ENCODE measurements at places on chromosomes 13 and 19. TPM values are rescaled to one million over a fixed set of nuclear protein-coding genes. Genes with fewer than 3 reads are reported as not detected.

- no peak for DNase-seq
Observed at GRCh38 chr13:50283017-50283416, 267.8 kb downstream of the KCNRG start.

GRCh38 chr19:14507704-14508542, 10.3 kb downstream of the DNAJB1 start:
- DNase-seq: no peak

DNA sequence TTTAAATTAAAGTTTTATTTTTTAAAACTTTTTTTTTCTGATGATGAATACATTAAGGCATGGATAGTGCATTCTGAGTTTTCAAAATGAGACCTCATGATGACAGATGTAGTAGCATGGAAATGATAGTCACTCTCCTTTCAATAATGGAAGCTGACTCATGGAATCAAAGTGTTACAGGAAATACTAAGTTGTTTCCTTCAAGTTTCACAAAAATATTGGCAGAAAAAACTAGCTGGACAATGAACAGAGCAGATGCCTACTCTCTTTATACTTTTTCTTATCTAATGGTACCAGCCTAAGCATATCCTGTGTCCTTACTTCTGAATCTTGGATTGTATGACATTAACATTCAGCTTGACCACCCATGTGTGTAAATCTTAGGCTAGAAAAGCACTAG, 1337.3 kb downstream of the PCDH9 start:
- no peak for DNase-seq

DNA sequence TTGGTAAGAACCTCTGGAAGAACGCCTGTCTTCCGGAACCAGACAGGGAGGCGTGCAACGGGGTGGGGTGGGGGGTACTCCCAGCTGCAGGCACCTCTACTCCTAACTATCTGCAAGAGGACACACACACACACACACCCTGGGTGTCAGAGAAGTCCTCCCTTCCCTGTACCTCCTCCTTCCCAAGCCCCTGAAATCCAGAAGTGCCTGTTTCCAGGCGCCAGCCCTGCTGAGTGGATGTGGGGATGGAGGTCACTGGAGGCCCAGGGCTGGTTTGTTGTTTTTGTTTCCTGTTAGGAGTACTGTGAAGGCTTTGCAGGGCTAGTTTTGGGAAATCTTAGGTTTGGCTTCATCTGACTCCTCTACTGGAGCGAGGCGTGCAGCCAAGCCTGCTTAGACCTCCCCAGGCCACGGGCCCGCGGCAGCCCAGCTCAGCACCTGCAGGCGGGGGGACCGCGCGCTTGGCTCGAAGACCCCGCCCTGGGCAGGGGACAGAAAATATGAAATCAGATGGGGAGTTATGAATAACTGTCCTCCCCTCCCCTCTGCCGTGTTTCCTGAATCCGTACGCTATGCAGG, 36.4 kb downstream of the SOX1 start:
- DNase-seq: no peak

- DNase-seq: no peak
Observed at GRCh38 chr19:10227026-10227971, 3.8 kb downstream of the S1PR2 start.

DNA sequence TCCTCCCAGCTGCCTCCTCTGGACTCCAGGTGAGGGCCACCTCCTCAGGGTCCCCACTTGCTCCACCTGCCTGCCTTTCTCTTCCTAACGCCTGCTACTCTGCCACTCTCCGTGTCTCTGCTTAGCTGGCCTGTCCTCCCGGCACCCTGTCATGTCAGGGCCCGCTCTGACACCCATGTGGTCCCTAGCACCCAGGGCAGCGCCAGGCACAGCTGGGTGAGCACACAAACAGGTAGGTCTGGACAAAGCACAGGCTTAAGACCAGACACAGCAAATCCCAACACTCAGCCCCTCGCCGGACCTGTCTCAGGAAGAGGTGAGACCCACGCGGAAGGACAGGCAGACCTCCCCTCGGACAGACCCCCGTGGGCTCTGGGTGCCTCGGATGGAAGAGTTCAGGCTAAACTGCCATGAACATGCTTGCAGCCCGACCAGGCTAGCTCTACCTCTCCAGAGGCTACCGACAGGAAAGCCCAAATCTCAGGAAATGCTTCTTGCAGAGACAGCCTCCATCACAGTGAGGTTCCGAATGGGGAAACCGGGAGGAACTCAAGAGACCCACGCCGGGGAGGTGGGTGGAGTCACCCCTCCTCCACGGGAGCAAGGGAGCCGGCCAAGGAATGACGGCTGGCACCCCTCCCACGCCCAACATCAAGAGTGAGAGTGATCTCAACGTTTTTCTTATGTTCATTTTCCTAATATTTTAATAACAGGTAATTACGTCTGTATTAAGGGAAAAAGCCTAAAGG, 12.5 kb downstream of the ZNF787 start:
- DNase-seq: no peak

DNA sequence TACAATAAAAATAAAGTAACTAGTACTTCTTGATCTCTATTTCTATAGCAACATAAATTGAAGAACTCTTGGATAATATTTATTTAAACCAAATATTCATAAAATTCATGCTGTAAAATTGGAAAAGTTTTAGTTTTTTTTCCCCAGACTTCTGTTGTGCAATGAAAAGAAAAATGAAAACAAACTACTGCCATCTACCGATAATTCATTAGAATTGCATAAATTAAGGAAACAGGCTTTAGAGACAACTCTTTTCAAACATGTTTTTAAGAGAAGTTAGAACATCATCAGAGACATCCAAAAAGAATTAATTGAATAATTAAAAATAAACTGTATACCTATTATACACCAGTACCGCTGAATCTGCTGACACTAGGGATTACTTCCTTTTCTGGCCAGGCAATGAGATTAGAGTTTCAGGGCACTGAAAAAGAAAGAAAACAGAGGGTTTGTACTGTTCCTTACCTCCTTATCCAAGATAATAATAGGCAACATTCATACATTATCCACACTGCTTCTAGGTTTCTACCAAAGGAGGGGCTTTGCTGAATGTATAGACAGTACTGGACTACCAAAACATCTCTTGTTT, 4.9 kb downstream of the CCDC122 start:
- no peak for DNase-seq

GRCh38 chr19:3773814-3774515, 1.9 kb upstream of the RAX2 start:
- no peak for DNase-seq

DNA sequence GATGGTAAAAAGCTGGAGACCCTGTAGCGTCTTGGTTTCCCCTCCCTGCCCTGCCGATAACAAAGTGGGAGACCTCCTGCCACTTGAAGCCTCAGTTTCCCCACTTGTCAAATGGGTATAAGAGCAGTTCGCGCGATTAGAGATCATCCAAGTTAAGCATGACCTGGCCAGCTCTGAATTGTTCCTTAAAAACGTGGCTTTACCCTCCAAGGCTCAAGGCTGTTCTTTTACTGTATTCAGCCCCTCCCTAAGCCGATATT, 421 bp downstream of the TNPO2 start:
- DNase-seq: no peak

- DNase-seq: no peak
Observed at GRCh38 chr19:18440415-18440877, 2.5 kb upstream of the ISYNA1 start.

DNA sequence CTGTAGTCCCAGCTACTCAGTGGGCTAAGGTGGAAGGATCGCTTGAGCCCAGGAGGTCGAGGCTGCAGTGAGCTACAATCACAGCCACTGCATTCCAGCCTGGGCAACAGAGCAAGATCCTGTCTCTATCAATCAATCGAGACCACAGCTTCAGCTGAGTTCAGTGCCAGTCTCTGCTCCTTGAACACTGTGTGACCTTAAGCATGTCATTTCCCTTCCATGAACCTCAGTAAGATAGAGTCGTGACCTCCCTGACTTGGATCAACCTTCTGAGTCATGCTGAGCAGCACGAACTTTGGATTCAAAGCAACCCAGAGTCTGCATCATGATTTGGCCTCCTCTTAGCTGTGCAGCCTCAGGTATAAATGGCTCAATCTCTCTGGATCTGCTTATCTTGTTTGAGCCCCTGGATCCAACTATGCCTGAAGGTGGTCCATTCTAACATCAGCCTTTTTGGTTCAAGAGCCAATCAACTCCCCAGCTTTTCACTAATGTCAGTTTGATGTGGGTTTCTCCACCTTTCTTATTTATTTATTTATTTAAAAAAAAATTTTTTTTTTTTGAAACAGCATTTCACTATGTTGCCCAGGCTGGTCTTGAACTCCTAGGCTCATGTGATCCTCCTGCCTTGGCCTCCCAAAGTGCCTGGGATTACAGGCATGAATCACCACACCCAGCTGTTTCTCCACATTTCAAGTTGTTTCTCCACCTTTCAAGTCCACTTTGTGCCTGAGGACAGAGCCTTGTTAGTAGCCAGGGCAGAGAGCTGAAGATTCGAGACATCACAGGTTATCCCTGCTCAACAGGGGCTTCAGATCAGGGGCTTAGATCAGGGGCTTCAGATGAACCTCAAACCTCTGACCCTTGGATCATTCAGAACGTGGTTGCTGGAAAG, 26.4 kb downstream of the PTPRS start:
- DNase-seq: no peak

GRCh38 chr19:37227996-37228395, 10.0 kb downstream of the ZNF383 start:
- DNase-seq: no peak

DNA sequence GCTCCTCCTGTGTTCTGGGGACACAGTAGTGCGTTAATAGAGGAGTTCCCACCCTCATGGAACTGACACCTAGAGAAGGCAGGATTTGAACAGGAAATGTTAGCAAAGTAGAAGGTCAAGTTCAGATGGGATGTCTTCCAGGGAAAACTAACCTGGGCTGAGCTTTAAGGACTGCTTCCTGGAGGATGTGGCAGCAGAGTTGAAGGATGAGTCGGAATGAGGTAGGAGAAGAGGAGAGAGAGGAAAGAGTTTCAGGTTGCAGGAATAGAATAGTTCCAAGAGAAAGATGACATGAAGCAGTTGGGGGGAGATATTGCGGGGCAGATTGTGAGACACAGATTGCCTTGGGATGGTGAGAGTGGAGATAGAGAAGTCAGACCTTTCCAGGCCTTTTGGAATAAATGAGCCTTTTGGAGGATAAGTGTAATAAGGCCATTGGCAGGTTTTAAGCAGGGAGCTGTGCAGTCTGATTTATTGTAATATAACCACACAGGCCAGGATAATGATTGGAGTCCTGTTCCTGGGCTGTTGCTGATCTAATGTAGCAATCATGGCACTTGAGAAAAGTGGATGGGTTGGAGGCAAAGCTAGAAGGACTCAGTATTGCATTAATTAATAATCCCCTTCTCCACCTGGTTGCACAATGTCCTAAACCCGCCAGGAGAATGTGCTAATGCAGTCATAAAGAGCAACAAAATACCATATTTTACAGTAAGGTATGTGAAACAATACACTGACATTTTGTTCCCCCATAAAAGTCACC, 205.4 kb downstream of the SHISA2 start:
- DNase-seq: no peak

DNA sequence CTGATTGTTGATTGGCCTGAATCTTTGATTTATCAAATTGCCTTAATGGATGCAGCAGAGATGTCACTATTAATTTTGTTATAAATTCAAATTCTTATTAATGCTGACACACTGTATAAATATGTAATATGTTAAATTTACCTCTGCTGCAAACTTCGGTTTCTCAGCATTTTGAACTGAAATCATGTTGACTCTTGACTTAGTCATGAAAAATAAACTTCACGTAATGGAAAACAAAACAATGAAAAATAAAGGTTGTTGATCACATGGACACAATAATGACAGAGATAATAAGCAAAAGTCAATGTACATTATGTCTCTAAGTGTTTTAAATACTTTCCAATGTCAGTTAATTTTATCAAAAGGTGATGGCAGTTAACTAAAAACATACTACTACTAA, 827.6 kb downstream of the PCDH9 start:
- DNase-seq: no peak

DNA sequence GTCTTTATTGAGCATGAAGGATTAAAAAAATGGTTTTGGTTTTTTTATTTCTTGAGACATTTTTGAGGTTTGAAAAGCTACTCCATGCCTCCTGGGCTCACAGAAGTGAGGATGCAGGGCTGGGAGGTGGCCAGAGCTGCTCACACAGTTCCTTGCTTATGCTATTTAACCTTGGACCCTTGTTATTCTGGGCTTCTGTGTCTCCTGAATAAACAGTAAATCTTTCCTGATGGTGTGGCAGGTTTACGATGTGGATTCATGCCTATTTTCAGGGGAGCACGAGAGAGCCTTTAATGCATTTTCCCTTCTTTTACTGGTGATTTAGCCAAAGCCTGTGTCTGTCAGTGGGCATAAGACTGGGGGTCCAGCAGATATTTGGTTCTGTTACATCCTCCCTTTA, 34.3 kb upstream of the PCDH8 start:
- DNase-seq: no peak

GRCh38 chr13:26476111-26476781, 81.2 kb upstream of the WASF3 start:
- no peak for DNase-seq

TEAD2 gene
- total RNA-seq: 0.21 TPM

SIGLEC8 gene
- total RNA-seq: not detected

SH2D3A gene
- 46.5 TPM for total RNA-seq

SPACA4 gene
- total RNA-seq: not detected
